ENCODE measurements at places on chromosomes 3 and 15.

DNA sequence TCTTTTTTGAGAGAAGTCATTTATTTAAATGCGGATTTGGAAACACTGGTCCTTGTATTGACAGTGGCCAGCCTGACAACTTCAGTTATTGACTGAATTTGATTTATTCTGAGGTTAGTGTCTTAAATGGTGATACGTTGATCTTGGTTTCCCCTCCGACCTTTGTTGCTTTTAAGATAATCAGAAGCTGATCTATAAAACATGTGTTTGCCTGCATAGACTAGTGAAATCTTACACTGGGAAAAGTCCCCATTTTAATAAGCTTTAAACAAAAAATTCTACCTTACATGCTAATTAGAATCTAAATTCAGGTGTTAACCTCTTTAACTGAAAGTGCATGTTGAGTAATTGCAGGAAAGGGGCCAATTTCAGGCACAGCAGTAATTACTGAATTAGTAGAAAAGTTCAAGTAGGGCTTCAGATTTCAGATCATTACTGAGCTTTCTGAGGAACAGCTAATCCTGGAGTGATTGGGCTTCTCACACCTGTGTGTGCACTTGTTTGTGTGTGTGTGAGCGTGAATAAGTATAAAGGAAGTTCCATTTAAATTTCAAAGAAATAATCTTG lies 221.4 kb downstream of the SOX2 start:
- DNase-seq, result no peak

GRCh38 chr3:43259626-43260025 lies 26.7 kb upstream of the SNRK start:
- DNase-seq, result no peak

- DNase-seq, result no peak
Observed at GRCh38 chr3:168116279-168116678, 20.6 kb upstream of the GOLIM4 start.

GRCh38 chr3:66827726-66828125 lies 170.4 kb upstream of the KBTBD8 start:
- no peak for DNase-seq

GRCh38 chr3:31041161-31041978 lies 146.9 kb upstream of the GADL1 start:
- no peak for DNase-seq

DNA sequence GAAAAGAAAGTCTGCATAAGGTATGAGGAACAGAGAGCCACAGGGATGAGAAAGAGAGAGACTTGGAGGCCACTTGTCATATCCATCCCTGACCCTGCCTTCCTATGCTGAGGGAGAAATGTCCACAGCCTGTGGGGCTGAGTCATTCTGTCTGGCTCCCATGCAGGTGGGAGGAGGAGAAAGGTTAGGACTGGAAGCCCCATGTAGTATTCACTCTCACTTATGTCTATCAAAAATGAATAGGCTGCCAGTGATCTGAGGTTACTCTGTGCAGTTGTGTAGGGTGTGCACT lies 71.3 kb downstream of the RAB11A start:
- DNase-seq, result no peak

GRCh38 chr15:92466834-92467233 lies 73.2 kb downstream of the ST8SIA2 start:
- no peak for DNase-seq

DNA sequence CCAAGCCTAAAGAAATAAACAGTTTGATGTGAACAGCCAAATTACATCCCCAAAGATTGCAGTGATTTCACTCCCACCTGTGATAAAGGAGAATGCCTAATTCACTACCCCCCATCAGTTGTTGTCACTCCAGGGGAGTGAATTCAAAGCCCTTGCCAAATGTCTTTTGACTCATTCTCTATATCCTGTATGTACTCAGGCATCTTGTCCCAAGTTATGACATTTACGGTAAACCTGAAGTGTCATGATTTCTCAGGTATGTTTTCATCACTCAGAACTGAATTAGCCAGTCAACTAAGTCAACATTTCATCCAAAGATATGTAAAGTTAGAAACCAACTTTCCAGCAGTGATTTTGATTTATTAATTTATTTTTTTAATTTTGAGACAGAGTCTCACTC lies 22.0 kb upstream of the HERC1 start:
- DNase-seq, result no peak

DNA sequence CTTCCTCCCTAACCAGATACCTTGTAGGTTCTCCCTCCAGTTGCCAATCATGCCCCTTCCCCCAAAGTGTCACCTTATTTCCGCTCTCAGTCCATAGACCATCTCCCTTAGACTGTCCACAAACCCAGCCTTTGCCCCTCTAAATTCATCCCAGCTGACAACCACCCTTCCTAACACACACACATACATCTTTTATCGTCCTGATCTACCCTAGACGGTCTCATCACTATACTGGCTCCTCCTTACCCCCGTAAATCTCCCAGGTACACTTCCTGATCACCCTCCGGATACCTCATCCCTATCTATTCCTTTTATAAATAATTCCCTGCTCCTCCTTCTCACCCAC lies 828 bp downstream of the THOC7 start:
- DNase-seq, result no peak

GRCh38 chr3:101796077-101796680 lies 17.2 kb downstream of the NXPE3 start:
- DNase-seq, result no peak

GRCh38 chr15:41819455-41820050 lies 8.3 kb upstream of the JMJD7 start:
- DNase-seq, result no peak

GRCh38 chr3:129019266-129019665 lies 18.2 kb downstream of the EFCC1 start:
- no peak for DNase-seq

DNA sequence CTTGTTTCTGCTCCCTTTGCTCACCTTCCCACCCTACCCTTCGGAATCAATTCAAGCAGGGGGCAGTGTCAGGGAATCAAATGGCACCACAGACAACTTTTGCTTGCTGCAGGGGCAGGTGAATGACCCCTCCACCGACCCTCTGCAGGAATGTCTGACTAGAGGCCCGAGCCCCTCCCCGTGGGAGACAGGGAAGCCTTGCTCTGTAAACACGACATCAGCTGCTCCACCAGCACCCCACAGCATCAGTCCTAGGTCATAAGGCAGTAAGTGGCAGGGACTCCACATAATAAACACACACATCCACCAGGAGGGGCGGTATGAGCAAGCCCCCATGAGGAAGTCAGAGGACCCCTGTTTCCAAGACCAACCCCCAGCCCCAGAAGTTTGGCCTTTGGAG lies 2.0 kb upstream of the SLC26A6 start:
- DNase-seq, result no peak

GRCh38 chr3:117719316-117719926 lies 1009.8 kb downstream of the TUSC7 start:
- peak; percentile 52 for DNase-seq

DNA sequence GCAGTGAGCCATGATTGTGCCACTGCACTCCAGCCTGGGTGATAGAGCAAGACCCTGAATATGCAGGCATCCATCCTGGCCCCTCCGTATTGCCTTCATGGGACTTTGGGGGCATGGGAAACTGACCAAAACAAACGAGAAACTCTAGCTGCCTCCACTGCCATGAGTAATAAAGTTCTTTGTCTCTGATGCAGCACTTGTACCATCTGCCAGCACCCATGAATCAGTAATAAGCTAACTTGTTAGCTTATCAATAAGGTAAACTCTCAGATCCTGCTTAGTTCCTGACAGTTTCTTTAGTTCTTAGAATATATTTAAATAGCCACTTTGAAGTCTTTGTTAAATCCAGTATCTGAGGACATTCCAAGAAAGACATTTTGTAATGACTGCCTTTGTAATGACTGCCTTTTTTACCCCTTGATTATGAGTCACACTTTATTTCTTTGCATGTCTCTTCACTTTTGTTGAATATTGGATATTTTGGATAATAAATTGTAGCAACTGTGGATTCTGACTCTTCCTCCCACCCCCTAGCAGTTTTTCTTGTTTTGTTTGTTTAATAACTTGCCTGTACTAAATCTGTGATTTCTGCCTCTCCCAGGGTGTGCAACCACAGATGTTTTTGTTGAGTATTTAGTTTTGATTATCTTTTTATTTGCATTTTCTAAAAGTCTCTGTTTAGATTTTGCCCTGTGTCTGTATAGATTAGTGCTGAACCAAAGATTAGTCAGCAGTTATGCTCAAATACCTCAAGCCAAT lies 136.9 kb downstream of the HCN4 start:
- no peak for DNase-seq

DNA sequence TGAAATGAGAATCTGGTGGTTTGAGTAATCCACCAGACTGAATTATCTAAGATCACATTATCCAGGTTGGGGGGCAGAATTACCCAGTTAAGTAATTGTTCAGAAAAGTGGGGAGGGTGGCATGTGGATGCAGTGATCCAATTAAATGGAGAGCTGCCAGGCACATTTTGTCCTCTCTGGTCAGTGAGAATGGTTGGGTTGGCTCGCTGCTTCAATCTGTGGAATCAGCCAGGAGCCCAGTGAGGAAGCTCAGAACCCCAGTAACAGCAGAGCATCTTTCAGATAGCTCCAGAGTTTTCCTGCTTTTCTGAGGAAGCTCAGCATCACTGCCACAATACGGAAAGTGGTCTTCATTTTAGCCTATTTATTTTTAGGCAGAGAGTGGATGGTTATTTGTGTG lies 6.4 kb upstream of the EXOG start:
- no peak for DNase-seq

- no peak for DNase-seq
Observed at GRCh38 chr3:118974356-118975097, 60.1 kb downstream of the IGSF11 start.

- DNase-seq, result no peak
Observed at GRCh38 chr15:96462768-96463750, 132.6 kb downstream of the NR2F2 start.

DNA sequence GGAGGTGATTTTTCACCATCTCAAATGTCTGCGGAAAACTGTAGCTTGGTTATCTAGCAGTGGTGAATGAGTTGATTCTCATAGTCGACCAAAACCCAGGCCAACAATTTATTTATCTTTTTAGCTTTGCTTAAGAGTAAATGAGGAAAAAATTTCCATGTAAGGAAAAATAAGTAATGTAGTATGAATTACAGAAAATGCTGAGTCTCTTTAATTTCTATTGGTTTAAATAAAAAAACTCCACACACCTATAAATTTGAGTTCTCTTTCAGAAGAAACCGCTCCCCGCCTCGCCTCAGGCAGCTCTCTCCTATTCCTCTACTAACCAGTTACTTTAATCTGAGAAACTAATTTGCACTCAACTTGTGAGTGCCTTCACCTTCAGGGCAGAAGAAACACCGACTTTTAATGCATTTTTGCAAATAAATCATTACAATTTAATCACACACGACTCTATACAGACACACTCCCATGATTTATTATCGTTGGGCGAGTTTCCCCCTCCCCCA lies 540 bp upstream of the RSRC1 start:
- DNase-seq, result peak; percentile 59

- DNase-seq, result no peak
Observed at GRCh38 chr15:40130799-40131502, 22.3 kb upstream of the BMF start.

- DNase-seq, result no peak
Observed at GRCh38 chr15:57962887-57963286, 102.6 kb downstream of the ALDH1A2 start.

- DNase-seq, result no peak
Observed at GRCh38 chr15:76056931-76057330, 2.9 kb upstream of the TMEM266 start.

- DNase-seq, result no peak
Observed at GRCh38 chr15:57540736-57541135, 51.0 kb upstream of the MYZAP start.

DNA sequence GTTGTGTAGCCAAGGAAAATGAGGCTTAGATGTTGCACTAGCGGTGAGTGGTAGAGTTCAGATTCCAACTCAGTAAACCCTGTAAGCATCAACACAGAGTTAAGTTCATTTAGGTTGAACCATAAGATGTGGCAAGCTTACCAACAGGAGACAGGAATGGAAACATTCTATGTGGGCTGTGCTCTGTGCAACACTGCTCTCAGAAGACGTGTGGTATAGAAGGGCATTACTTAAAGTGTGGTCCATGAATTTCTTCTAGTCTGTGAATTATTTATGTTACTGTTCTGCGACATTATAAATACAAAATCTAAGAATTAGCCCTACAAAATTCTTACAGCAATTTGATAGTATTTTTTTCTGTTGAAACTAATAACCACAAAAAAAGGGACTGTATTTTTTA lies 213.3 kb downstream of the GRM7 start:
- no peak for DNase-seq

GRCh38 chr3:119950666-119951325 lies 143.5 kb downstream of the GSK3B start:
- DNase-seq, result no peak

- DNase-seq, result no peak
Observed at GRCh38 chr15:96323319-96324145, 7.0 kb upstream of the NR2F2 start.

DNA sequence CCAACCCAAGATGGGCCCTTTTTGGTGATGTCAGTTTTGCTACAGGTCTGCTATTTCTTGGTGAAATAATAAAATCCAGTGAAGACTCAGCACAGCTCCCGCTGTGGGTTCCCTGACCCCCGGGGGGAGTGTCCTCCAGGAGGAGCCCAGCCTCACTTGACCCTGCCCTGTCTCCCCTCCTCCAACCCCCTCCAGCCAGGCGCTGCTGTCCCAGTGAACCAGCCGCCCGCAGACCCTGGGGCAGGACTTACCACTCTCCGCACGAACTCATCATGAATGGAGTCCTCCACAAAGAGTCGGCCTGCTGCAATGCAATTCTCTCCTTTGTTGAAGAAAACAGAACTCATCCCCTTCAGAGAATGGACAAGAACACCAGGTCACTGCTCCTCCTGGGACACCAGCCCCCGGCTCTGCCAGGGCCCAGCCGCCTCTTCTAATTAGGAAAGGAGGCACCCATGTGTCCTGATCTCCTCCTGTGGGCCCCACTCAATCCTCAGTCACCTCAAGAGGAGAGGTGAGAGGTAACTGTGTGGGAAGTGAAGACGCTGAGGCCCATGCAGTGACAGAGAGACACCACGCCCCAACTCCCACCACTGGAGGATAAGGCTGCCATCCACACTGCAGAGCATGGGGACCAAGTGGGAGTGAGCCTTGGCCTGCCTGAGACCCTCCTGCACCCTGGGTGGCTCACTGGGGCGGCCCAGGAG lies 28.8 kb upstream of the SLC41A3 start:
- DNase-seq, result no peak

- DNase-seq, result no peak
Observed at GRCh38 chr3:57855943-57856342, 99.8 kb downstream of the SLMAP start.

DNA sequence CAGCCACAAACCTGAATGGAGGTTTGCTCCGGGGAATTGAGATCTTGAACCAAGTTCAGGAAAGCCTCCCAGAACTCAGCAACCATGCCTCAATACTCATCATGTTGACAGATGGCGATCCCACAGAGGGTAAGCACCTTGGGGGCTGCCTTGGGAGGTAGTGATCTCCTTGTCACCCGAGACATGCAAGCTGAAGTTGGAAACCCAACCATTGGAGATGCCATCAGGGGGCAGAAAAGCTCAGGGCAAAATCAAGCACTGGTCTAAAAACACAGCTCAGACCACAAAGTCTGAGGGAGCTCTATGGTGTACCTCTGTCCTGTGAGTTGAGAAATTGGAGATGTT lies 5.8 kb downstream of the ITIH1 start:
- no peak for DNase-seq

GRCh38 chr15:54675241-54675640 lies 521.5 kb downstream of the RSL24D1 start:
- DNase-seq, result no peak

- DNase-seq, result no peak
Observed at GRCh38 chr3:101813817-101814440, 34.9 kb downstream of the NXPE3 start.
